ENCODE measurements at places on chromosomes 16 and 17. TPM values are rescaled to one million over a fixed set of nuclear protein-coding genes. Genes with fewer than 3 reads are reported as not detected.

DNA sequence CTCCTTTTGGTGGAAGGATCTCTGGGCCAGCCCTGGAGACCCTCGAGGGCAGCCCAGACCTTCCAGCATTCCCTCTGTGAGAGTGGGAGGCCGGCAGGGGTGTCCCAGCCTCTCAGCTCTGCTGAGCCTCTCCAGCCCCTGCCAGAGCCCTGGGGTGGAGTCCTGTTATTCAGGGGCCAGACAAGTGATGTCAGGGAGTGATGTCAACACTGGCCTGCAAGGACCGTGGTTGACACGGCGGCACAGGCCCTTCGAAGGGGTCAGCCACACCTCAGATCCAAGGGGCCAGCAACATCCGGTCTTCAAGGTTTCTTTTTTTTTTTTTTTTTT, 231.2 kb downstream of the KATNIP start:
- H3K27ac ChIP-seq, result no peak overlapping the region
- H3K4me3 ChIP-seq, result no peak overlapping the region
- no peak for DNase-seq
- peaks cover 9% of the 10 kb centered on the region for H3K27me3 ChIP-seq
- H3K36me3 ChIP-seq, result no peaks in the 10 kb centered on the region

Gene NPIPA5
- total RNA-seq, result 4.4 TPM

Gene KAT2A
- 57.2 TPM for total RNA-seq

Gene ELAC2
- 71.4 TPM for total RNA-seq

Gene CD300E
- not detected for total RNA-seq

Data from K562 (cell line).